T-cell (primary cell): ENCODE measurements at places on chromosomes 6 and 20. TPM values are rescaled to one million over a fixed set of nuclear protein-coding genes. Genes with fewer than 3 reads are reported as not detected.

DNA sequence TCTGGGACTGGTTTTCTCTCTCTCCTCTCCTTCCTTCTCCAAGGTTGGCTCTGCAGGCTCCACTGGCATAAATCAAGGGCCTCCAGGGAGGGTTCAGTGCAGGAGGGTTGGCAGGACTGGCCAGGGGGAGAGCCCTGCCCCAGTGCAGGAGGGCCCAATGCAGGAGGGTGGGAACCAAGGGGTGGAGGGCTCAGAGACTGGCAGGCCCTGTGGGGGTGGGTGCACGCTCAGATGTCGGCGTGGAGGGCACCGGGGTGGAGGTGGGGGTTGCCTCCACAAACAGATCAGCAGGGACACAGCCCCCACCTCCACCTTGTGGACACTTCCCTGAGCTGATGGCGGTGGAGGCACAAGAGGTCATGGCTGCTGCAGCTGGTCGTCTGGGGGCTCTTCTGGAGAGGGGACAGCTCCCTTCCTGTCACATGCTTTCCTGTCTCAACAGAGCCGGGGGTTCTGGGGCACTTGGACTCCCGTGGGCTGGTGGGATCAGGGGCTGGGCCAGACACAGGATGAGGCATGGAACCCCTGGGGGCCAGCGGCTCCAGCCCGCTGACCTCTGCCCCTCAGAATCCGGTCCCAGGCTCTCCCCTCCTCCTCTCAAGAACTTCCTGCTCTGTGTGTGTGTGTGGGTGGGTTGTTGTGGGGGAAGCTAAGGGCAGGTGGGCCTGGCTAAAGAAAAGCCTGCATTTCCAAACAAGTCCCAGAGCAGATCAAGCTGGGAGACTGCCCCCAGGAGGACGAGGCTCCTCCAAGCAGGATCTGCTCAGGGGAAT is 2.7 kb upstream of the ABHD16B start:
- peaks cover 46% of the 10 kb centered on the region for H3K4me1 ChIP-seq
- H3K4me3 ChIP-seq = no peak overlapping the region
- DNase-seq = no peak
- H3K27me3 ChIP-seq = peaks cover 27% of the 10 kb centered on the region
- no peak overlapping the region for H3K27ac ChIP-seq
- peaks cover 7% of the 10 kb centered on the region for H3K36me3 ChIP-seq

GRCh38 chr20:19112828-19113227 is 99.6 kb upstream of the SLC24A3 start:
- no peak overlapping the region for H3K27ac ChIP-seq
- no peaks in the 10 kb centered on the region for H3K27me3 ChIP-seq
- DNase-seq = no peak
- H3K4me3 ChIP-seq = no peak overlapping the region
- no peaks in the 10 kb centered on the region for H3K4me1 ChIP-seq

DNA sequence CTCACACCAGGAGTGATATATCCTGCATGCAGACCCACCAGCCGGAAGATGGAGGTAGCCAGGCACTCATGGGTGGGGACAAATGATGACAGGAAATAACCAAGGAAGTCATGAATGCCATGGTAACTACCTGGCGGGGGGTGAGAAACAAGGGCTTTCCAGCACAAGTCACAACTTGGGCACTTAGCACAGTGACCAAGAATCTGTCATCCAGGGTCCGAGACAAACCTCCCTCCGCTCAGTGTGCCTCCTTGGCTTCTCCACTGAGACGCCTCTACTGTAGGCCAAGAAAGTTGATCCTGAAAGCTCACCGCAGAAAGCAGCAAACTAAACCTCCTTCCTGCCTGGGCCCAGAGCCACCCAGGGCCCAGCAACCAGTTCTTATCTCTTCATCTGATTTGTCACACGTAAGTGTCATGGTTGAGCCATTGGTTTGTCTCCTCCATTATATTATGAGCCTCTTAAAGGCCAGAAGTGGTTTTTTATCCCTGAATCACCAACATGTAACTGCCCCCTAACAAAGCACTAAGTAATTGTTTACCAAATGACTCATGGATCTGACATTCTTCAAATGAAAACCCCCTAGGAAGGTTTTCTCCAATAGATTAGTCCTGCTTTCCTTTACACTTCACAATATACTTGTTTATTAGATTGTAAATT is 84.3 kb upstream of the TAB2 start:
- H3K27ac ChIP-seq = peak overlapping the region; percentile 89
- no peak overlapping the region for H3K4me3 ChIP-seq
- peak; percentile 29 for DNase-seq
- H3K27me3 ChIP-seq = no peaks in the 10 kb centered on the region

Gene SLC44A4
- not detected for total RNA-seq

Gene FAM83C
- total RNA-seq = not detected

Gene TMEM217
- 0.23 TPM for total RNA-seq

Gene CRISP3
- total RNA-seq = not detected

Gene OR12D3
- total RNA-seq = not detected
